ENCODE measurements at places on chromosomes 7 and 10. TPM values are rescaled to one million over a fixed set of nuclear protein-coding genes. Genes with fewer than 3 reads are reported as not detected.

GRCh38 chr7:983616-984071, 663 bp downstream of the CYP2W1 start:
- no peak for DNase-seq

DNA sequence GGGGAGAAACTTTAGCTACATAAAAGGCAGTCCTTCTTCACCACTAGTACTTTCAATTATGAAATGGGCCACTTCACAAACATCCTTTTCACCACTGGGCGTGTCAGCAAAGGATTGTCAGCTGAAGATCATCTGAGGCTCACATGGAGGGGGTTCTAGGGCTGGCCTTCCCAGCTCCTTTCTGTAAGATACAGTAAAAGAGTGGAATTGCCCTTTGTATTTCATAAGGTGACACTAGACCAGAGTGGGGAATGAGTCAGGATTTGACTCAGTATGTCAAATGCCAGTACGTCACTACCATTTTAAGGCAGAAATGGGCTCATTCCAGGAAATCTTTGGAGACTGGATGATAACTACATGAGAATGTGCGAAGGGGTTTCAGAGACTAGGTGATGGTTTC, 21.2 kb upstream of the BLOC1S2 start:
- no peak for DNase-seq

- no peak for DNase-seq
Observed at GRCh38 chr10:117360016-117360415, 15.2 kb downstream of the PDZD8 start.

Gene KNDC1
- total RNA-seq, result not detected

Gene HOXA9
- not detected for total RNA-seq

DNA sequence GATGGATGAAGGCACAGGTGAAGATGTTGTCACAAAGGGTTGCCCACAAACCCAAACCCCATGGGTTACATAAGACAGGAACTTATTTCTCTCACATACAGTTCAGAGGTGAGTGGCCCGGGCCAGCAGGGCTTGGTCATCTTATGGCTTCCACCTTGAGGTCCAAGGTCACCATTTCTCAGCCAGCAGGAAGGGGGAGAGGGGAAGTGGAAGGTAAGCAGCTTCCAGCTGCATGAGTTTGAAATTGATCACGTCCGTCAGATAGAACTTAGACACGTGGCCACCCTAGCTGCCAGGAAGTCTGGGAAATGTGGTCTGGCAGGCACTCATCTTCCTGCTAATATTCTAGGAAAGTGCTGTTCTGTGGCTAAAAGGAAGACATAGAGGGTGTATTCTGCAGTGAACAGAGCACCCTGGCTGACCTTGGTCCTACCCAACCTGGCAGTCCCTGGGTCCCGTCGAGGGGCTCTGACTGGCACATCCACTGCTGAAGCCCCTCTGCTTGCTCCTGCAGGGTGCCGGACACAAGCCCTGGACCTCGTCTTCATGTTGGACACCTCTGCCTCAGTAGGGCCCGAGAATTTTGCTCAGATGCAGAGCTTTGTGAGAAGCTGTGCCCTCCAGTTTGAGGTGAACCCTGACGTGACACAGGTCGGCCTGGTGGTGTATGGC, 49.5 kb downstream of the VWA2 start:
- DNase-seq, result no peak

GRCh38 chr10:128642502-128642901, 516.3 kb upstream of the MKI67 start:
- no peak for DNase-seq

DNA sequence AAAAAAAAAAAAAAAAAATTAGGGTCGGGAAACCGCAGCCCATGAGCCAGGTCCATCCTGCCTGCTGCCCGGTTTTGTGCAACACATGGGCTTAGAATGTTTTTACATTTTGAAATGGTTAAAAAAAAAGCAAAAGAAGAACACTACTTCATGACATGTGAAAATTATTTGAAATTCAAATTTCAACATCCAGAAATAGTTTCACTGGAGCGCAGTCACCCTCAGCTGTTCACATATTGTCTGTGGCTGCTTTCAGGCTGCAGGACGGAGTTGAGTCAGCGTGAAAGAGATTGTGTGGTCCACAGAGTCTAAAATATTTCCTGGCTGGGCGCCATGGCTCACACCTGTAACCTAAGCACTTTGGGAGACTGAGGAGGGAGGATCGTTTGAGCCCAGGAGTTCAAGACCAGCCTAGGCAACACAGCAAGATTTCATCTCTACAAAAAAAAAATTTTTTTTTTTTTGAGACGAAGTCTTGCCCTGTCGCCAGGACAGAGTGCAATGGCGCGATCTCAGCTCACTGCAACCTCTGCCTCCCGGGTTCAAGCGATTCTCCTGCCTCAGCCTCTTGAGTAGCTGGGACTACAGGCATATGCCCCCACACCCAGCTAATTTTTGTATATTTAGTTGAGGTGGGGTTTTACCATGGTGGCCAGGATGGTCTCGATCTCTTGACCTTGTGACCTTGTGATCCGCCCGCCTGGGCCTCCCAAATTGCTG, 63.9 kb upstream of the ECHDC3 start:
- no peak for DNase-seq

DNA sequence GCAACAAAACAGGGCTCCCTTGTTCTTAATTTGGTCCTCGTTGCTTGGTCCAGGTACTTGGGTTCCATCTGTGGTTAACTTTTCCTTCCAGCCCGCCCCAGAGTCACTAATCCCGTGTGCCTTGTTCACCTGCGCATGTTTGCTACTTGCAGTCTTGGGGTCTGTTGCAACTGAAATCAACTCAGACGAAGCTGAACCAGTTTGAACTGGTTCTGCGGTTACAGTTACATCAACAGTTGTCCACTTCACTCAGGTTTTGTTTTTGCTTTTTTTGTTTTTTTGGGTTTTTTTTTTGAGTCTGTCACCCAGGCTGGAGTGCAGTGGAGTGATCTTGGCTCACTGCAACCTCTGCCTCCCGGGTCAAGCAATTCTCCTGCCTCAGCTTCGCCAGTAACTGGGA, 34.7 kb downstream of the TRRAP start:
- no peak for DNase-seq

DNA sequence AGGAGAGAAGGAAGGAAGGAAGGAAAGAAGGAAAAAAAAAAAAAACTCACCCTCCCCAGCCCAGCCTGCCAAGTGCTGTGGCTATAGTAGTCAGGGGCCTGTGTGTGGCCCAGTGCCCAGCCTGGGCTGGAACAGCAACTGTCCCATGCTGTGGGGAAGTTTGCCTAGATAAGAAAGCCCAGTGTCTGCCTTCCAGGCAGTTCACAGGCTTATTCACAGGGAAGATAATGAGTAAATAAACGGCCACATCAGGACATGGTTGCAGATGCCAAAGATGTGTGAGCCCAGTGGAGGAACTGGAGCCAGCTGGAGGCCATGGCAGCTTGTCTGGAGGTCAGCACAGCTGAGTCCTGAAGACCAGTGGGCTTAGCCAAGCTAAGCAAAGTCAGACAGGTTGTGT, 132.4 kb upstream of the FOXK1 start:
- DNase-seq, result no peak

Gene LRRD1
- total RNA-seq, result not detected

GRCh38 chr10:128373071-128373749, 247.0 kb upstream of the MKI67 start:
- DNase-seq, result no peak

DNA sequence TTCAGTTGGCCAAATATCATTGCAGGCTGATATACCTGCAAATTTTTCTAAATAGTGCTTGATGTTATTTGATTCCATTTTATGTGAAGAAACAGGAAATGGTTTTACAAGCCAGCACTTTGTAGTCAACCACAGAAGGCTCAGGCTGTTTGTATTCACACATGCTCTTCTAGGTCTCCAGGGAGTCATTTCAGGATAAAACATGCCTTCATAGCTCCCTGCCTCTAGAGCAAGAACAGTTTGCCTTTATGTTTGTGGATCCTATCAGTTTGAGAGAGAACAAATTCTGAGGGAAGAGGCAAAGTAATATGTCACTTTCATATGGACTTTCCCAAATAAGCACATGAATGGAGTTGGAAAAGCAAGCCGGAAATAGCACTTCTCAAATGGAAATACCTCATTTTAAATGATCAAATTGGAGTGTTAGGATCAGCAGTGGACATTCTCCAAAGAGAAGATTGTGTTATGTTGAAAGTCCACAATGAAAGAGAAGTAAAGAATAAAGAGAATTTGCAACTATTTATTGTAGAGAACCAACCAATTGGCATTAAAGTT, 277.6 kb downstream of the KCND2 start:
- no peak for DNase-seq

Gene PDGFA
- 13.5 TPM for total RNA-seq

GRCh38 chr7:156935250-156935649, 14.3 kb upstream of the NOM1 start:
- DNase-seq, result no peak

- no peak for DNase-seq
Observed at GRCh38 chr7:102967798-102968197, 55.0 kb downstream of the LRRC17 start.

- DNase-seq, result no peak
Observed at GRCh38 chr7:120441850-120442249, 168.9 kb downstream of the KCND2 start.

Gene NYAP1
- 1.1 TPM for total RNA-seq

DNA sequence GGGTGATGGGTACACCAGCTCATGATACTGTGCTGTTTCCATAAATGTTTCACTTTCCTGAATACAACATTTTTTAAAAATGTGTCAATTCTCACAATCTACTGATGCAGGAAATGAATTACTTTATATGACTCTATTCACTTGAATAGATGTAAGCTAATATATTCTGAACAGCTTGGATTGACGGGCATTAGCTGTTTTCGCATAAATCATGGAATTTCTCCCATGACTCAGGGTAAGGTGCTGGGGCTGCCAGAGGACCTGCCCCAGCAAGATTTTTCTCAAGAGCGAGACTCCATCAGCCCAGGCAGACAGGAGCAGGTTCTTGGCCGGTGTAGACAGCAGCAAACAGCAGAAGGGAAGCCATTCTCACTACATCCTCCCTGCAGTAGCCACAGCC, 107.1 kb downstream of the PFKFB3 start:
- DNase-seq, result no peak

GRCh38 chr10:95414844-95415485, 124.2 kb upstream of the PDLIM1 start:
- no peak for DNase-seq

DNA sequence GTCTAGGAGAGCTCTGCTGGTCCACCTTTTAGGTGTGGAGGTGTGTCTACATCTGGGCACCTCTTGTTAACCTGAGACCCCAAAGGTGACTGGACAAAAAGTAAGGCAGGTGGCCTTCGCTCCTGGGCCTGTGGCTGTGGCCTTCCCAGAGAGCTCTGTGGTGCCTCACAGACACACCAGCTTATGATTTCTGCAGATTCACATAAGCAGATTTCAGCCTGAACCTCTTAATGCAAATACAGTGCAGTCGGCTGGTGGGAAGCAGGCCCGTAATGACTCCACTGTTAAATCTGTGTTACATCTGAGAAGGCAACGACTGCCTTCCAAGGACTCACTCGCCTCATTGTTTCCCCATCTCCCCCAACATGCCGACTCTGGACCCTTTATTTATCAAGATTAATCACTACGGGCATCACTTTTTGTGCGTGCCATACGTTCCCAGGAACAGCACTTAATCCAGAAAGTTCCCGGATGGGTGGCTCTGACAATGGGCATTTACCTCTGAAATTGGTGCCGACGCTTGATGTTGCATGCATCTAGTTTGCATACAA, 119.8 kb downstream of the EBF3 start:
- DNase-seq, result no peak

DNA sequence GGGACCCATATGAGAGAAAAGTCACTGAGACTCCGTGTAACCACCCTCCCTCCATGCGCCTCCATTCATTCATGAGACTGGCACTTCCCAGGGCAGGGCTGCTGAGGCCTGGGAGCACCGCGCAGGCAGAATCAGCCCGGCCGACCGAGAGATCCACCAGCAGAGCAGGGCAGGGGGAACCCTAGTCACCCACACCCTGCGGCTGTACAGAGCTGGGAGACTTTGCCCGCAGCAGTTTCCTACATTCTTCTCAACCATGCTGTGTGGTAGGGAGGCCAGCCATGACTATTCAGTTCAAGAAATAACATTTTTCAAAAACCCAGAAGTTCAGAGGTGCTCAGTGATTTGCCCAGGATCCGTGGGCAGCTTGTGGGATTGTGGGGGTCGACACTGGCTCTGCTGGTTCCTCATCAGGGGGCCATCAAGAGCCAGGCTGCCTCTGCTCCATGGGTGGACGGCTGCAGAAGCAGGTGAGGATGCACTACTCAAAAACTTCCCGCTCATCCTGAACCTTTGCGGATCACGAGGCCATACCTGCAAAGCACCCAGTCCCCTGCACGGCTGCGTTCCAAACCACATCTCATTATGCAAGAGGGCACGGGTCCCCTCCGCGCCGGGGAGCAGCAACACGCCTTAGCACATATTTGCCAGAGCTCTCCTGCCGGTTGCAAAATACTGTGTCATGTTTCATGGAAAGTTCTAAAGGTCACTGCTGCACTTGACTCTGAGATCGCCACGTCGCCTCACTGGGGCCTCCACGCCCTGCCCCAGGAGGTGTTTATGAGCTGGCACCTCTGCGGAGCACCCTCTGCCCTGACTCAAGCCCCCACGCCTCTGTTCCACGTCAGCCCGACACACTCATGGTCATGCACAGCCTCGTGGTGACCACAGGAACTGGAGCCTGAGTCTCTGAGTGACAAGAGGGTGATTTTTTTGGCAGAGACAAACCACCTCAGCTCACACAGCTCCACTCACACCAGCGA, 132.0 kb downstream of the PRKAG2 start:
- DNase-seq, result no peak

DNA sequence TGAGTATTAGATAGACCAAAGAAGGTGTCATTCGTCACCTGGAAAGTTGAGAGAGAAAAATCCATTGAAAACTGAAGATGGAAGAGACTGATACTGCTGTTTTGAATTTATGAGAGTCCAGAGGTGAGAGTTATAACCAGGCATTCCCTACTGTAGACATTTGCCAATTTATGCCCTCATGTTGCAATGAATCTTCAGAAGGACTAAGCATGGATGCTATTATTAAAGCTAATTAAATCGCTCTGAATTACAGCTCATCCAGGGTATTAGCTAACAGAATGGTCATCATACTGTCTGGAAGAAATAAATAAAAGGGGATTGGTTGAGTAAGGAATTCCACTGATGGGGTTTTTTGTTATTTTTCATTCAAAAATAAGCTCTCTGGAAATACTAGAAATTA, 101.6 kb upstream of the PLPP4 start:
- DNase-seq, result no peak

DNA sequence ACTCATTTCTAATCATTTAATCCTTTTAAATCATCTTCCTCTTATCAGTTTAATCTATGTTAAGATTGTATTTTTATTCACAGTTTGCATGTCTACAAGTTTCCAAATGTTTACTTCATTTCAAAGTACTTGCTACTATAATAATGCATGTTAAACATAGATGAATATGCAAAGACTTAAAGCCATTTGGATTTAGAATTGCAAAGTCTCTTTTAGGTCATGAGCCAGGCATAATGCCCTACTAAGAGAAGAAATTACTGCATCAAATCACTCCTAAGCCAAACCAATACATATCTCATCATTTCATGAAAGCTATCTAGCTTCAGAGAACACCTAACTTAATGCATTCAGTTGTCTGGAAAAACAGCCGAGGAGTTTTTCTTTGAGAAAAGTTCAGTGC, 266.1 kb downstream of the PRKG1 start:
- no peak for DNase-seq

GRCh38 chr7:135508883-135509588, 866 bp downstream of the CNOT4 start:
- DNase-seq, result no peak

Gene PARP12
- total RNA-seq, result 17.0 TPM

Data from esophagus squamous epithelium (tissue), 5 donors.